ENCODE measurements at places on chromosomes 12 and 14.

DNA sequence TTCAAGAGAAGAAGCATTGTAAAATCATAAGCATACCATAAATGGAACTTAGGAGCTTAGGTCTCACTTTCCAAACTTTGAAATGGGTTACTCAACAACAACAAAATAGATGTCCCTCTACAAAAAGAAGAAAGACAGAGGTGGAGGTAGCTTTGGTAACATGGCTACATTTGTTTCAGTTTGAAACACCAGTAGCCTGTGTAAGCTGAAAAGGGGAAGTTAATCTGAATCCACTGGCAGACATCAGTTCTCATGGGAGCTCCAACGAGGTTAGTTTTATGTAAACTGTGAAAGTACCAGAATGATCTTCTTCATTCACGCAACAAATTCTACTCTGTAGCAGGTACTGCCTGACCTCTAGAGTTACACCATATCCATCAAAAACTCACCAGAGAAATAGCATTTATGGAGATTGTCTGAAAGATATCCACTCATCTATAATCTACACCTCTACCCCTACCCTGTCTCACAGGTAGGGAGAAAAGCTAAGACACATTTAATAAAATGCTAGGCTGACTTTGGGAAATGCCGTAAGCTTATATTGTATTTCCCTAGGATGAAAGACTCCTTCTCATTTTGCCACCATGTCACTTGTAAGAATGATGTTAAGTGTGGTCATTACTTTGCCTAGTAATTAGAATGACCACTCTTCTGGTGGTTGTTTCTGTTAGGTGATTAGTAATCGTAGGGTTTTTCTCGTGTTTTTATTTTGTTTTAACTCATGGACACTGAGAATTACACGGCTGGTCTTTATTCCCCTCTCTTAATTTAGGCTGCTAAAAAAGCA is 224.1 kb downstream of the ASCL1 start:
- DNase-seq: peak; percentile 54

DNA sequence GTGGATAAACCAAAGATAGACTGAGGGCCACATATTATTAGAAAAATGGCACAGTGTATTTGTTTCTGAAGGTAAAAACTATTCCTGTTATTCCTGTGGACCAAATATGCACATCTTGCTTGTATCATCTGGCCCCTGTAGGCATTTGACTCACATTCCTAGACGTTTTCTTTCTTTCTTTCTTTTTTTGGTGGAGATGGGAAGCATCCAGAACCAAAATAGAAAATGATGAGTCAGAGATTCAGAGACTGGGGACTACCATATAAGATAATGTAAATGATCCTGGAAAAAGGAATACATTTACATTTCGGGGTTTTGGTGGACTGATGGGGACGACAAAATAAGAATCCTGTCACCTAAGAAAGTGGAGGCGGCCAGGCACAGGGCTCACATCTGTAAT is 24.2 kb downstream of the TRIM9 start:
- DNase-seq: no peak

DNA sequence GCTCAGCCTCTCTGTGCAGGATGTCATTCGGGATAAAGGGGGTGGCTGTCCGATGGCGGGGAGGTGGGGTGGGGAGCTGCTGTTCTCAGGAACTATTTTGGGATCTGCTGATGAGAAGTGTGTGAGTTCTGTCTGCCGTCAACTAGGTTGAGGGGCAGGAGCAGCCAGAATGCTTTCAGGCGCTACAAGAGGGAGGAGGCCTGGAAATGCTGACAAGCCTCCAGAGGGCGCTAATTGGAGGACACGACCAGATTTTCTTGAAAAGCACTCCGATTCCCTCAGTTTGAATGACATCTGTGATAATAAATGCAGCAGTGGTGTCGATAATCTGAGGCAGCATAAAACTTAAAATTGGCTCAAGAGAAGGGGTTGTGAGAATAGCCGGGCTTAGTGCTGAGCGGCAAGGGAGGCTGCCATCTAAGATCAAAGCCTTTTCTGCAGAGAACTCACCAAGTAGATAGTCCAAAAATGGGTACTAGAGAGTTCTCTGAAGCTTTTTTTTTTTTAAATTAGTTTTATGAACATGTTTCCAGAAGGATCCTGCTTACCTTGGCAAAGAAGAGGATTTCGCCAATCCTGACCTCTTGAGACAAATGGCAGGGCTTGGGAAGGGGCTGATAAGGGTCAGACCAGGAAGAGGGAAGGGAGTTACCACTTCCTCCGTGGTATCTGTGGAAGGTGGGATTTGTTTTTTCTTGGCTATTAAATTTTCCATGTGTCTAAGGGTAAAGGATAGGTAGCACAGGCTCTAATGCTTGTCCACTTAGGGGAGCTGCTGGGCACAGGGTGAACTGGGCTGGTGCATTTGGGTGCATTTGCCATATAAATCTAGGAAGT is 94.4 kb downstream of the CRACR2A start:
- DNase-seq: peak; percentile 60

- no peak for DNase-seq
These were observed 36.0 kb upstream of the COCH start for GRCh38 chr14:30838351-30838750.

DNA sequence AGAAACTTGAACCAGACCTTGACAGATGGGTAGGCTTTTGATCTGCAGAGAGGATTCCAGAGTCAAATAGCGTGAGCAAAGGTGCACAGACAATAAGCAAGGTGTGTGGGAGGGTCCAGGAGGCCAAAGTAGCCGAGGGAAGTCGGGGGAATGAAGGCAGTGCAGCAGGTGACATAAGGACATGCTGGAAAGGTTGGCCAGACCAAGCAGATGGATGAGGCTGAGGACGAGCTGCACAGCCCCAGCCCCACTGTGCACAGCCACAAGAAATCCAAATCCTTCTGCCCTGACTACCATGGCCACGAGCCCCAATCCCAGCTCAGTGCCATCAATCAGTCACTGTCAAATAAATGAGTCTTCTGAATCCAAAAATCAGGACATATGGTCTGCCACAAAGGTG is 5.4 kb downstream of the TTC7B start:
- DNase-seq: no peak

DNA sequence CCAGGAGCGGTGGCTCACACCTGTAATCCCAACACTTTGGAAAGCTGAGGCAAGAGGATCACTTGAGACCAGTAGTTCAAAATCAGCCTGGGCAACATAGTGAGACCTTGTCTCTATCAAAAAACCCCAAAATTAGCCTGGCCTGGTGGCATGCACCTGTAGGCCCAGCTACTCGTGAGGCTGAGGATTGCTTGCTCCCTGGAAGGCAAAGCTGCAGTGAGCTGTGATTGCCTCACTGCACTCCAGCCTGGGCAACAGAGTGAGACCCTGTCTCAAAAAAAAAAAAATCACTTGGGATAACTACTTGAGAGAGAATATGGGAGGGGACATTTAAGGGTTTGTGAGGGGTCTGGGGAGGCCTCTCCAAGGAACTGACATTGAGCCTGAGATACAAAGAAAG is 109.0 kb downstream of the GPATCH2L start:
- DNase-seq: no peak

- no peak for DNase-seq
These were observed 212.6 kb downstream of the PTPRO start for GRCh38 chr12:15534874-15535273.

DNA sequence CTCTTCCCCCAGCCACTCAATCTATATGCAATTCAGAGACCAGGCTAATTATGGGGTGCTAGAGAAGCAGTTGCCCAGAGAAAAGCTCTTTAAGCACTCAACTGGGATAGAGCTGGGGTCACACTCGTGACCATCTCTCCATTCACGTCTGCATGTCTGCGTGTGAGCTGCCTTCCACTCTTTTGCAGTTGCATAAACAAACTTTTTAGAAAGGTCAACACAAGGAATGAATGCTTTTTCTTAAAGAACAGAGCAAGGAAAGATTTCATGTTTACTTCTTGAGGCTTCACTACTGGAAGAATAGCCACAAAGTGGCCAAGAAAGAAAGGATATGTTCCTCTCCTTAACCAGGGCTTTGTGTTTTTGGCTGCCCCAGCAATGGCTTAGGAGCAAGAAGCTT is 151.1 kb downstream of the SAMD4A start:
- DNase-seq: no peak

- no peak for DNase-seq
These were observed 26.9 kb upstream of the ANKLE2 start for GRCh38 chr12:132788375-132789098.

DNA sequence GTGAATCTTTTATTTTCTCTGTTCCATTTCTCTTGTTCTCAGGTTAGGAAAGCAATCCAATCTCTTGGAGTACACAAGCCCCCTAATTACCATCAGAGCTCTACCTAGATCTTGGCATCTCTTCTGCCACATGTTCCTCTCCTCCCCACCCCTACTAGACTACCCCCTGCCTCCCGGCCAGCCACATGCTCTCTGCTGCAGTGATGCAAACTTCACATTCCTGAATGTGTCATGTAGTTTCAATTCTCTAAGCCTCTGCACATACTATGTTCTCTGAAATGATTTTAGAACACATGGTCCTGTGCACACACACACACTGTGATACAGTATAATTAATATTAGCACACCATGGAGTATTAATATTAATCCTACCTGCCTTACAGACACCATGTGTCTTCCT is 104.6 kb downstream of the EFCAB11 start:
- DNase-seq: no peak

DNA sequence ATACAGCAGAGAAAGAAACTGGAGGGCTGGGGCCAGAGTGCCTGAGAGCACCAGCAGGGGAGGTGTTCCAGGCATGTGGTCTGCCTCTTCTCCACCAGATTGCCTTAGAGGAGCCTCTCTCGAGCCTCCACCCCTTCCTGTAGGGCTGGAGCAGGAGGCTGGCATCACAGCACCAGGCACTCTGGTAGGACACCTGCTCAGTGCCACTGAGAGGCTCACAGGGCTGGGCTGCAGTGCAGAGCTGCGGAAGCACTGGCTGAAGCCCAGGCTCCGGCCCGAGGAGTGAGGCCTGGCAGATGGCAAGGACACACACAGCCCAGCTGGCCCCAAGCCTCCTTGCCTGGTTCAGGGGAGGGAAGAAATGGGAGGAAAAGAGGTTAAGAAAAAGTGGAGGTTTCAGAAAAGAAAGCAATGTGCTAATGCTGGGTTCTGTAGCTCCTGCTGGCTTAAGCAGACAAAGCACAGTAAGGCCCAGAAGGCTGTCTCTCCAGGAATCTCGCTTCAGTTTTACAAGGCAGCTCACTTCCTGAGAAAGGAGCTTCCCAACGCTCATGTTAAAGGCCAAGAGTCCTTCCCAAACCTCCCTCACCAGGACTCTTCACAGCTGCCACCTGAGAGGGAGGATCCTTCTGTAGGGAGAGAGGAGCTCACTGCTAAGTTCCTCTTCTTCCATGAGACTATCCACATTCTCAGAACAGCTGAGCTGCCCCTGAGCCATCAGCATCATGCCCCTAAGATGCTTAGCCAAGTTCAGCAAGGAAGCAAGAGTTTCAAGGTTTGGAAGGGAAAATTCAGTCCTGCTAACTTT is 23.8 kb downstream of the SPTB start:
- DNase-seq: no peak

All from GM13977 (cell line).